ENCODE measurements at places on chromosomes 1 and 21. TPM values are rescaled to one million over a fixed set of nuclear protein-coding genes. Genes with fewer than 3 reads are reported as not detected.
A peak's percentile ranks its signal among the peaks of the same experiment; 100 is the strongest.

Gene CHI3L2
- not detected for total RNA-seq

Gene OR2T11
- total RNA-seq, result not detected

Gene SH3BGR
- 116 TPM for total RNA-seq

Gene ADCY10
- total RNA-seq, result 0.69 TPM

- H3K27ac ChIP-seq, result no peak overlapping the region
- H3K27me3 ChIP-seq, result peaks cover 3% of the 10 kb centered on the region
- no peaks in the 10 kb centered on the region for H3K36me3 ChIP-seq
- no peak overlapping the region for H3K4me3 ChIP-seq
- no peak for DNase-seq
Measured at GRCh38 chr21:42630626-42631025, 22.8 kb upstream of the PDE9A start.

DNA sequence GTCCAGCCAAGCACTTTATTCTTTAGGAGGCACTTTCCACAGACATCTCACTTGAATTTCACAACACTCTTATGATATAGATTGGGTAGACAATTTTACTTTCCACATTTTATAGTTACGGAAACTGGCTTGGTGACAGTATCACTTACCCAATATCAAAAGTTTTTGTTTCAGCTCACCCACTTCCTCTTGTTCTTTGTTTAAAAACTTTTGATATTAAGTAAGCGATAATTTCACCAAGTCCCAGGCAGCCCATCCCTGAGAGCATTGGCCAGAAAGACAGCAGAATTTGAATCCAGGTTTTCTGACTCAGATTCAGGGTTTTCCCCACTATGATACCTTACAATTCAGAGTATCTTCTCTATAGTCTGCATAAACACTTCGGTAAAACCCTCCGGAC lies 60.0 kb downstream of the LRIG2 start:
- no peak overlapping the region for H3K4me3 ChIP-seq
- H3K27ac ChIP-seq, result no peak overlapping the region
- no peaks in the 10 kb centered on the region for H3K27me3 ChIP-seq
- H3K4me1 ChIP-seq, result peaks cover 5% of the 10 kb centered on the region

GRCh38 chr1:22816067-22816775 lies 105.6 kb downstream of the EPHB2 start:
- no peak overlapping the region for H3K4me3 ChIP-seq
- H3K4me1 ChIP-seq, result peaks cover 16% of the 10 kb centered on the region
- no peaks in the 10 kb centered on the region for H3K36me3 ChIP-seq
- no peaks in the 10 kb centered on the region for H3K27me3 ChIP-seq
- no peak for DNase-seq

GRCh38 chr1:88180449-88181108 lies 503.5 kb upstream of the PKN2 start:
- H3K4me1 ChIP-seq, result no peaks in the 10 kb centered on the region
- H3K27me3 ChIP-seq, result no peaks in the 10 kb centered on the region
- H3K36me3 ChIP-seq, result no peaks in the 10 kb centered on the region
- peak; percentile 86 for DNase-seq
- H3K4me3 ChIP-seq, result no peak overlapping the region

GRCh38 chr1:18484721-18485120 lies 4.0 kb downstream of the KLHDC7A start:
- no peaks in the 10 kb centered on the region for H3K4me1 ChIP-seq
- H3K4me3 ChIP-seq, result no peak overlapping the region
- H3K27ac ChIP-seq, result no peak overlapping the region
- H3K36me3 ChIP-seq, result no peaks in the 10 kb centered on the region
